ENCODE measurements at places on chromosomes 3 and 15.
A peak's percentile ranks its signal among the peaks of the same experiment; 100 is the strongest.

DNA sequence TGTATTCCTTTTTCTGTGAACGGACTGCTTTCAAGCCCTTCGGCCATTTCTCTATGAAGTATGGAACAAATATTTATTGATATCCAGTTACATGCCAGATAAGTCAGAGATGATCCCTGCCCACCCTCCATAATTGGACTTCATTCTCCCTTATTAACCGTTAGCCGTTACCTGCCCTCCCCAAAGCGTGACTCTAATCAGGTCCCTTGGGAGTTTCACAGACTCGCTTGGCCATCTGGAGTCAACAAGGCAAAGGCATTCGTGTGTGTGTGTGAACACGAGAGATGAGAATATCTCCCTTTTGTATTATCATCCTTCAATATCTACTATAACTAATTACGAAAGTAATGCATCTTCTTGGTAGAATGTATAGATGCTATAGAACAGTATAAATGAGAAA, 314.5 kb downstream of the TLE3 start:
- no peak for DNase-seq

DNA sequence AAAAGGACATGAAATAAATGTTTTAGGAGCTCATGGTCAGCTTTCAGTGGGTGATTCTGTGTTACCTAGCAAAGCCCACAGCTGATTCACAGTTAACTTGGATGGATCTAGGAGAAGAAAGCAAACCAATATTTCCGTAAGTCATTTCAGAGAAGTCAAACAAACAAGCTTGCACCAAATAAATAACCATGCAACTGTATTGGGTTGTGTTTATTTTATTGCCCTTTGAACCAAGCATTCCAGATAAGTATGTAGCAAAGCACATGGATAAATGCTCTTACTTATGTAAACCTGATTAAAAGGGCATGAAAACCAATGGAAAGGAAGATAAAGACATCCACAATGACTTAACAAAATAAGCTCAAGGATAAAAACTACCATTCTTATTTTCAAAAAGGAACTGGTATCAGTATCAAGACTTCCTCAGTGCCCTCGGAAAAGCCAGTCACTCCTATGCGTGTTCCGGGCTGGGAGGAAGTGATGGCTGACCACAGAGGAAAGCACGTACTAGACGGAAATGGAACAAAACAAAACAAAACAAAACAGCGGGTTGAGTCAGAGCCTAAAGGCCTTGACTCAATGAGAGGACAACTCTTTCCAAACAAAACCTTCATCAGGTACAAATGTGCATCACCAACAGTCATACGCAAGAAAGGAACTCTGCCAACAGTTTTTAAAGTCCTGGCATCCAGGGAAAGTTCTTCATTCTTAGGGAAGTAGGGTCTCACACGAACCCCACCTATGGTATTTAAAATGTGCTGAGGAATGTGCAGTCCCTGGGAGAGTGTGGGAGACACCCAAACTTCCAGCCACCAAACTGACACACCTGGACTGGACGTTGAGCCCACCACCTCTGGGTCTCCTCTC, 103.3 kb downstream of the SNRK start:
- DNase-seq = peak; percentile 79

- DNase-seq = no peak
Observed at GRCh38 chr15:25059698-25060471, 105.1 kb downstream of the SNRPN start.

DNA sequence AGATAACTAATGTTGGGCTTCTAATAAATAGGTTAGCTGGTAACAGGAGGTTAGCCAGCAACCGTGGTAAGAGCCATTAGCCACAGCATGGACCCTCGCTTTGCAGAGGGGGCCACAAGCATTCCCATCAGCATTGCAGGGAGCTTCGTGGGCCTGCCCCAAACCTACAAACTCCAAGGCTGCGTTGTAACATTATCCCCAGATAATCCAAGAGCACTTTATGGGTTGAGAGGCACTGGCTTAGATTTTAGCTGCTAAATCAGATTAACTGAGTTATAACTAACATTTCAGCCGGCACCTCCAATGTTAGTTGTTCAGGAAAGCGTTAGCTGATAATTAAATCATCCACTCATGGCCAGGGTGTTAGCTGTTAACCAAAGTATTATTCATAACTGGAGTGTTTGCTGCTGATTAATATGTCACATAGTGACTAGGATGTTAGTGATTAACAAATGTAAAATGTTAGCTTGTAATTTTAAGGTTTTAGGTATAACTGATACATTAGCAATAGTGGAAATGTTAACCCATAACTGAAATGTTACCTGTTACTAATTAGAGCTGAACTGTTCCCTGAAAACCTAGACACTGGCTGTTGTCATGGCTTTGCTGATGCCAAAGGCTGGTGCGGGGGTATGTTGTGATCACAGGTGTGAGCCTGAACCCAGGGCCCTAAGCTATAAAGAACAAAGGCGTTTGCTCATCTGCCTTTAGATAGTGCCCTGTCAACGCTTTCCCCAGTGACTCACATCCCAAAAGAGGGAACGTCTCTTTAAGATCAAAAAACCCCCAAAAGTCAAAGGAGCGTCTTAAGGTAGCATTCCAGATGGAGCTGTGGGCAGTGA, 56.2 kb downstream of the SLC6A6 start:
- DNase-seq = no peak

- no peak for DNase-seq
Observed at GRCh38 chr3:2851835-2852234, 258.3 kb downstream of the IL5RA start.

GRCh38 chr3:32297366-32297765, 58.9 kb downstream of the CMTM8 start:
- no peak for DNase-seq

DNA sequence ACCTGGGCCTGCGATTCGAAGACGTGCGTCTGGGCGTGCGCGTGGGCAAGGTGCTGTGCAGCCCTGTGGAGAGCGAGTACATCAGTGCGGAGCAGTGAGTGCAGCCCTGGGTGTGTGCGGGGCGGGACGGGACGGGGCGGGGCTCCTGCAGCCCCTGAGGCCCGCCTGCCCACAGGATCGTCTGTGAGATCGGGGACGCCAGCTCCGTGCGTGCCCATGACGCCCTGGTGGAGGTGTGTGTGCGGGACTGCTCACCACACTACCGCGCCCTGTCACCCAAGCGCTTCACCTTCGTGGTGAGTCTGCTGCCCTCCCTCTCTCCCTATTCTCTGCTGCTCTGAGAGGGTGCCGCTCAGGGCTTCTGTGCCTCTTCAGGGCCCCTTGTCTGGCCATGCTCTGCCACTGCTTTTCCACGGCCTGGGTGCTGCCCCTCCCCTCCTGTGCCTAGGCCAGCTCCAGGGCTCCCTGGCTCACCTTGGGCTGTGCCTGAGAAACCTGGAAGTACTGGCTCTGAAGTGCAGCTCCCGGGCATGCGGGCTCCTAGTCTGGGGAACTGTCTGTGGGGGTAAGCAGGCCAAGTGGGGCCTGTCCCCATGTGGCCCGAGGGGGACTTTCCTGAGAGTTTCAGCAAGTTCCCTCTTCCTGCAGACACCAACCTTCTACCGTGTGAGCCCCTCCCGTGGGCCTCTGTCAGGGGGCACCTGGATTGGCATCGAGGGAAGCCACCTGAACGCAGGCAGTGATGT, 31.8 kb downstream of the PLXNA1 start:
- DNase-seq = no peak

DNA sequence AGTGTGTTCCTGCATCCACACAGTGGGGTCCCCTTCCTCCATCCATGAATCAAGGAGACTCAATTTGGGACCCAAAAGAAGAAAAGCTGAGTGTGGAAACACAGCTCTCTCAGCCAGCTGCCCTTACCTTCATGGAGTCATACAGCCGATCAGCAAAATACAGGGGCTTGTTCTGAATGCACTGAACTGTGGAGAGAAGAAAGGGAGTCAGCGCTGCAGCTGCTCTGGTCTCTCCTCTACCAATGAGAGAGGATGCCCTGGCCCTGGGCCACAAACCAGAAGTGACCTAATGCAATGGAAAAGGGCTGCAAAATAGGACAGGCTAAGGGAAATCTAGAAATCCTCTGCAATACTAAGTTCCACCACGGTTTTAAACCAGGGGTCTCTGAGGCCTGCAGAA, 46.7 kb downstream of the ANXA2 start:
- DNase-seq = no peak

- DNase-seq = no peak
Observed at GRCh38 chr15:41554343-41554742, 4.7 kb upstream of the TYRO3 start.

- no peak for DNase-seq
Observed at GRCh38 chr3:71322154-71322553, 261.4 kb downstream of the FOXP1 start.

DNA sequence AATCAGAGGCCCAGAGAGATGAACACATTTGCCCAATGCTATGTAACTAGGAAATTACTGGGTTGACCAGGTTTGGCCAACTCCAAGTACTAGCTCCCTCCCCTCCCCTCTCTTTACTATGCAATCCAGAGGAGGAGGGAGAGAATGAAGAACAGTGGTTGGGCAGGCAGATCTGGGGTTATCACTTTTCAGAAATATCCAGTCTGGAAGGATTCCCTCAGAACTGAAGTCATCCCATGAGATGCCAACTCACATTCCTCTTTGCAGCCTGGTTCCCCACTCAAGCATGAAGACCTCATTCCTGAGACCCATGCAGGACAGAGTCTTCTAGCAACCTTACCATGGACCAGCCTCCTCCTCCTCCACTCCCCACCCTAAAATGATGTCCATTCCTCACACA, 201.1 kb downstream of the TLE3 start:
- no peak for DNase-seq

DNA sequence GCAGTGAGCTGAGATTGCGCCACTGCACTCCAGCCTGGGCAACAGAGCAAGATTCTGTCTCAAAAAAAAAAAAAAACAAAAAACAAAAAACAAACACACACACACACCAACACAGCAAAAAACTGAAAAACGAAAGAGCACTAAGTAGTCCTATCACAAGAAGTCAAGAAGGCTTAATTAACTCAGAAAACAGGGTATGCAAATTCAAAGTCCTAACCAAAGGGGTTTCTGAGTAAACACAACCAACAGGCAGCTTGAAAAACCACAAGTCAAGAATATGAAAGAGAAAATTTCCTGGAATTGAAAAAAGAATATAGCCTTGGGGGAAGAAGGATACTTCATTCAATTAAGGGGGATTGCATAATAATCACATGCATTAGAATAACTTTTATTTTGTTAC, 37.7 kb upstream of the PARP14 start:
- DNase-seq = no peak

GRCh38 chr15:66489179-66489791, 8.3 kb downstream of the SNAPC5 start:
- DNase-seq = no peak

DNA sequence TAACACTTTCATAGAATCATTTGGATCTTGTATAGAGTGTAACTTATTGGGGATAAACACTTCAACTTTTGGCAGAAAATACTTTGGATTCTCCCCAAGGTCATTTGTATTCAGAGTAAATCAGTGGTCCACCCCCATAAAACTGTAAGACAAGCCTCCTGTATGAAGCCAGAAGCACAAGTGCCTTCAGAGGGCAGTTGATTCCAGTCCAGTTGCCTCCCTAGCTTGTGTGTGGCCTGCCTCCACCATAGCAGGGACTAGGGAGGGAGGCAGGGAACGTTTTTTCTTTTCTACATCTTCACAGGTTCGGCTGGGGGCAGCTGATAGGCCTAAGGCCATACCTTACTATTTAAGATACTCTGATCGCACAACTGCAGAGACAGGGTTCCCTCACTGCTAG, 11.6 kb downstream of the GORASP1 start:
- no peak for DNase-seq

GRCh38 chr3:149251186-149251585, 29.6 kb upstream of the CP start:
- DNase-seq = no peak

DNA sequence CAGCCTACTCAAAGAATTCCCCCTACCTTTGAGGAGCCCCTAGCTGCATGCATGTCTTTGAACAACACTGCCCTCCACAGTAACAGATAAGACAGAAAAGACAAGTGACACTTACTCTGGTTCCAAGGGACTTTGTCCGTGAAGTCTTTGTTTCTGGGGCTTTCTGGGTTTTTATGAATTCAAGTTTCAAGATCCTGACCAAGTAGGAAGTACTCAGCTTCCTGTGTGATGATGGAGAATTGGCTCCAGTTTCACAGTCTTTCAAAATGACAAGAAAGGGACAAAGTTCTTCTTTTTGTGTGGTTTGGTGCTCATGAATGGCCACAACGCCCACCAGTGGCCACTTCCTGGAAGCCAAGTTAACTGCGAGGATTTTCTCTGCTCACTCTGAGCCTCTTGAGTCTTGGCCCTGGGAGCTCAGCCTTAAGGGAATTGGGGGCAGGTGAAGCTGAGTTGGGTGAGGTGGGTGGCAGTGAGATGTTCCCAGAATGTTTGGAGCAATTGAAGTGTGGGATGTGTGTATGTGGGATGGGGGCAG, at the start of gene CCR1:
CCR1 (minus strand) TSS at position 147 of the 538 bp plus-strand sequence. CDS start 4,000 bp downstream, outside the sequence.
- DNase-seq = peak; percentile 83

- DNase-seq = no peak
Observed at GRCh38 chr15:50435772-50436171, 11.6 kb downstream of the USP8 start.

Measured in hematopoietic multipotent progenitor cell treated with erythropoietin and hydrocortisone succinate and interleukin-3 and kit ligand, for 6 days (in vitro differentiated cells).